ENCODE measurements at places on chromosomes 6 and 20.

GRCh38 chr6:39344821-39345280 is 22.3 kb upstream of the KCNK16 start:
- no peak overlapping the region for H3K27ac ChIP-seq
- no peaks in the 10 kb centered on the region for H3K4me1 ChIP-seq
- no peak for DNase-seq
- H3K4me3 ChIP-seq: no peak overlapping the region
- peaks cover 5% of the 10 kb centered on the region for H3K27me3 ChIP-seq
- H3K36me3 ChIP-seq: no peaks in the 10 kb centered on the region

GRCh38 chr20:1467082-1467354 is 369 bp upstream of the NSFL1C start:
- H3K36me3 ChIP-seq: peaks cover 29% of the 10 kb centered on the region
- H3K4me1 ChIP-seq: peaks cover 32% of the 10 kb centered on the region
- H3K27me3 ChIP-seq: no peaks in the 10 kb centered on the region
- DNase-seq: no peak
- no peak overlapping the region for H3K4me3 ChIP-seq

GRCh38 chr6:36809156-36809555 is 30.1 kb downstream of the CPNE5 start:
- no peak overlapping the region for H3K27ac ChIP-seq
- no peaks in the 10 kb centered on the region for H3K27me3 ChIP-seq
- no peaks in the 10 kb centered on the region for H3K36me3 ChIP-seq
- DNase-seq: no peak
- no peak overlapping the region for H3K4me3 ChIP-seq
- H3K4me1 ChIP-seq: no peaks in the 10 kb centered on the region

DNA sequence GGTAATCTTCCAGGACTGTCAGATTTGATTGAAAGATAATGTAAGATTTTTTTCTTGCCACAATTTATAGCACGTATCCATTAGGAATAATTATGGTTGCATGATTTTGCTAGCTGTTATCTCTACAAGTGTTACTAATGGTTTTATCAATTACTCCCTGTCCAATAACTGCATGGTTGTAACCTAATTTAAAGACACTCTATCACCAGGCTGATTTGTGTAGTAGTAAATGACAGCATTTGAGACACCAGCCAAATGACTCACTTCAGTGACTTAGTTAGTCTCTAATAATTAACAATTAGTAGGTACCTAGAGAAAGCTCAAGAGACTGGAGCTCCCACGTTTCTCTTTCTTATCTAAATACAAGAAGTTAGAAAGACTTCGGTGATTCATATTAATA is 453.8 kb upstream of the POU3F2 start:
- H3K27ac ChIP-seq: no peak overlapping the region
- H3K36me3 ChIP-seq: no peaks in the 10 kb centered on the region
- H3K4me1 ChIP-seq: no peaks in the 10 kb centered on the region
- no peak overlapping the region for H3K4me3 ChIP-seq
- no peaks in the 10 kb centered on the region for H3K27me3 ChIP-seq

DNA sequence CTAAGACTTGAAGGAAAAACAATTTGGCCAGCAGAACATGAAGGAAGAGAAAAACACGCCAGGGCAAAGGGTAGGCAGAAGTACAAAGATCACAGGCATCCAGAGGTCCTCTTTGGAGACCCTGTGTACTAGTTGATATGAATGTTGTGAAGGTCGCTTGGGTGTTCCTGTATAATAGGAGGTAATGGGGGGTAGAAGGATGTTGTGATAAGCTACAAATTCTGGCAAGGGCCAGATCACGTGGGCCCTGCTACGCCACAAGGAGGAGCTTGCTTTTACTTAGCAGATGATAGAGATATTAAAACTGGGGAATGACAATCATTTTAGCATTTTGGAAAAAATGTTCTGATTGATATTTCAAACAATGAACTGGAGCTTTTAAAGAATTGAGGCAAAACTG is 878 bp upstream of the HLA-DMA start:
- peaks cover 7% of the 10 kb centered on the region for H3K4me1 ChIP-seq
- H3K27me3 ChIP-seq: no peaks in the 10 kb centered on the region
- no peak for DNase-seq
- H3K4me3 ChIP-seq: no peak overlapping the region
- H3K27ac ChIP-seq: no peak overlapping the region

DNA sequence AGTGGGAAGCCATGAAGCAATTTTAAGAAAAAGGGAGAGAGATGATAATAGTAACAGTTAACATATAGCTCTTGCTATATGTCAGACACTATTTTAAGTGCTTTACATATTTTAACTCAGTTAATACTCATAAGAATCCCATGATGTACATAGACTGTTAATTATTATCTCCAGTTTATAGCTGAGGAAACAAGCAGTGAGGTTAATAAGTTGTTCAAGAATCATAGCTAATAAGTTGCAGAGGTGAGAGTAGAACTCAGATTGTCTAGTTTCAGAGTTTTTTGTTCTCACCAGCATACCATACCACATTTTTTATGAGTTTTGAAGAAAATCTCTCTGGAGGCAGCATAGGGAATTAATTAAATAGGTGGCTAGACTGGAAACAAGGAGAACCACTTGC is 144.6 kb upstream of the MMS22L start:
- no peak overlapping the region for H3K27ac ChIP-seq
- no peaks in the 10 kb centered on the region for H3K4me1 ChIP-seq
- no peaks in the 10 kb centered on the region for H3K27me3 ChIP-seq
- H3K4me3 ChIP-seq: no peak overlapping the region

GRCh38 chr6:18219591-18219990 is 44.7 kb downstream of the DEK start:
- no peak overlapping the region for H3K4me3 ChIP-seq
- no peaks in the 10 kb centered on the region for H3K4me1 ChIP-seq
- peaks cover 29% of the 10 kb centered on the region for H3K36me3 ChIP-seq
- H3K27ac ChIP-seq: no peak overlapping the region
- no peak for DNase-seq

DNA sequence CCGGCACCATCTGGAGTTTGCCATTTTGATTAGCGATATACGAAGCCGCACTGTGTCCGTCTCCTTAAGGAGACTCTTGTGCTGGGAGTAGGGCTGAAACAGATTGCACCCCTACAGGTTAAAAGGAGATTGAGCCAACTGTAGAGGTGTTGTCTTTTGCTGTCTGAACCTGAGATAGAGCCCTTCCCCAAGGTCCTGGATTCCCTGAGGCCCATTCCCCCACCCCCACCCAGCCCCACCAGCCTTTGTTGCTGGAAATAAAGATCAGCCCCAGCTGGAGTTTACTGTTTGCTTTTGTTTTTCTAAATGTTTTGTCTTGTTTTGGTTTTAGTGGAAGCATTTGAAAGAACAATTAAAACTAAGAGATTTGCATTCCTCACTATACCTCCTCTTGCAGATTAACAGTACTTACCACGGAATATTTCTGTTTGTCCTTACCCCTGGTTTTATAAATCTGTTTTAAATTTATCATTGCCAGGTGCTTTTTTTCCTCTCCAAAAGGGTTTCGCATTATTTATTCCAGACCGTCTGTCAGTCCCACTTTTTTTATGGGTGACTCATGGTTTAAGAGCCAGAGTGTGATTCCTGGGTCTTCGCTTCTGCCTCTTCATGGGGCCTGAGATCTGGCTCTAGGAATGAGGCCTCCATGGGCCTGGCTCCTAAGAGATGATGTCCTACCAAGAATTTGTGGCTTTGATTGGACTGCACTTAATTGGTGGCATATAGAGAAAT is 169.2 kb downstream of the DTNBP1 start:
- H3K27me3 ChIP-seq: no peaks in the 10 kb centered on the region
- no peak overlapping the region for H3K4me3 ChIP-seq
- no peaks in the 10 kb centered on the region for H3K4me1 ChIP-seq
- H3K27ac ChIP-seq: no peak overlapping the region
- peaks cover 58% of the 10 kb centered on the region for H3K36me3 ChIP-seq

DNA sequence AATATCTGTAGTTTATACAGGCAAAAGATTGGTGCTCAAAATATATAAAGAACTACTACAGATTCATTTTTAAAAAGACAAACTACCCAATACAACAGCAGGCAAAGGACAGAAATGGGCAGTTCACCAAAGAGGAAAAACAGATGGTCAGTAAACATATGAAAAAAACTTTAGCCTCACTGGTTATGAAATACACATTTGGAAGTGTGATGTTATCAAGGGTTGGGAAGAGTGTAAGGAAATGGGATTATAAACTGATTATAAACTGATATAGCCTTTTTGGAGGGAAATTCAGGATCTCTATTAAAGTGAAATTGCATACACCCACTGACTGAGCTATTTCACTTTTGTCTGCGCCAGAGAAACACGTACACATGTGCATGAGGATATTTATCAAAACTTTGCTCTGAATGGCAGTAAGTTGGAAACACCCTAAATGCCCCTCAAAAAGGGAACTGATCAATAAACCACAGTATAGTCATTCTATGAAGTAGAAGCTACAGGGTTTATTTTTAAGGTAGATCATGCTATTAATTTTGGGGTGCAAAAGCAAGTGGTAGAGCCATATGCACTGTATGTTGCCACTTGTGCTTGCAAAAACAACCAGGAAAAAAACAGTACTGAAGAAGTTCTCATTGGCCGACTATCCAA is 32.2 kb upstream of the ARFGEF2 start:
- no peak overlapping the region for H3K27ac ChIP-seq
- no peaks in the 10 kb centered on the region for H3K4me1 ChIP-seq
- H3K36me3 ChIP-seq: no peaks in the 10 kb centered on the region
- no peak overlapping the region for H3K4me3 ChIP-seq
- DNase-seq: no peak

DNA sequence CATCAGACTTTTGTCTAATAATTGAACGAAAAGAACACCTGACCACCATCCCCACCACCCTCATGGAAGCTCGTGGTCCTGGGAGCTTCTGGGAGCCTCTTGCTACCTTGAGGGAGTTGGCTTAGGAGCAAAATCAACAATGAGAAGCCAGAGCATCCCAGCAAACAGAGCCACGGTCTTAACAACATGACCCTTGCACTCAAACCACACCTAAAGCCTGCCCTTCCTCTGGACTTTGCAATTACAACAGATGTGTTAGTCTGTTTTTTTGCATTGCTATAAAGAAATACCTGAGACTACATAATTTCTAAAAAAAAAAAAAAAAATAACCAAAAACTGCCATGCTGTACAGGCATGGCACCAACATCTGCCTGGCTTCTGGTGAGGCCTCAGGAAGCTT is 9.5 kb upstream of the RBM24 start:
- DNase-seq: no peak
- no peak overlapping the region for H3K27ac ChIP-seq
- H3K4me3 ChIP-seq: no peak overlapping the region
- no peaks in the 10 kb centered on the region for H3K4me1 ChIP-seq
- H3K36me3 ChIP-seq: no peaks in the 10 kb centered on the region

GRCh38 chr6:25458485-25458884 is 179.3 kb downstream of the CARMIL1 start:
- peaks cover 26% of the 10 kb centered on the region for H3K27me3 ChIP-seq
- H3K4me3 ChIP-seq: no peak overlapping the region
- H3K27ac ChIP-seq: no peak overlapping the region
- no peaks in the 10 kb centered on the region for H3K36me3 ChIP-seq
- H3K4me1 ChIP-seq: no peaks in the 10 kb centered on the region

All from DND-41 (cell line).